Eye (tissue), 1 donor: ENCODE measurements at places on chromosomes 1 and 21.

- DNase-seq, result peak; percentile 83
These were observed 953 bp downstream of the TRIM46 start for GRCh38 chr1:155174324-155175280.

DNA sequence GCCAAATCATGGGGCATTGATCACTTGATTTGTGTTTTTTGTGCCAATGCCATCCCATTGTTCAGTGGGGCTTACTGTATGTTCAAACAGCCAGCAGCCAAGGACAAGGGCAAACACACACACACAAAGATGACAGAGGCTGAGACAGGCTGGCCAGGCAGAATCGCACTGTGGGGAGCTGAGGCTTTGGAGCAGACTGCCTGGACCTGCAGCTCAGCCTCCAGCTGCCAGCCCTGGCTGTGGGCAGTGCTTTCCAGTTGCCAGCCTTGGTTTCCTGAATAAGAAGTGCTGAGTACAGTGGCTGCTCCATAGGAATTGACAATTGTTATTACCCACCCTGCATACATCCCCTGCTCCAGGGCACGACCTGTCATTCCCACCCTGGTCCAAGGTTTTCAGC lies 16.9 kb upstream of the PCP4 start:
- DNase-seq, result no peak

GRCh38 chr1:1960480-1961196 lies 41.6 kb upstream of the TMEM52 start:
- no peak for DNase-seq

- DNase-seq, result peak; percentile 6
These were observed 58.9 kb upstream of the NEK2 start for GRCh38 chr1:211734359-211734758.

GRCh38 chr1:167184081-167184480 lies 36.6 kb upstream of the POU2F1 start:
- no peak for DNase-seq

DNA sequence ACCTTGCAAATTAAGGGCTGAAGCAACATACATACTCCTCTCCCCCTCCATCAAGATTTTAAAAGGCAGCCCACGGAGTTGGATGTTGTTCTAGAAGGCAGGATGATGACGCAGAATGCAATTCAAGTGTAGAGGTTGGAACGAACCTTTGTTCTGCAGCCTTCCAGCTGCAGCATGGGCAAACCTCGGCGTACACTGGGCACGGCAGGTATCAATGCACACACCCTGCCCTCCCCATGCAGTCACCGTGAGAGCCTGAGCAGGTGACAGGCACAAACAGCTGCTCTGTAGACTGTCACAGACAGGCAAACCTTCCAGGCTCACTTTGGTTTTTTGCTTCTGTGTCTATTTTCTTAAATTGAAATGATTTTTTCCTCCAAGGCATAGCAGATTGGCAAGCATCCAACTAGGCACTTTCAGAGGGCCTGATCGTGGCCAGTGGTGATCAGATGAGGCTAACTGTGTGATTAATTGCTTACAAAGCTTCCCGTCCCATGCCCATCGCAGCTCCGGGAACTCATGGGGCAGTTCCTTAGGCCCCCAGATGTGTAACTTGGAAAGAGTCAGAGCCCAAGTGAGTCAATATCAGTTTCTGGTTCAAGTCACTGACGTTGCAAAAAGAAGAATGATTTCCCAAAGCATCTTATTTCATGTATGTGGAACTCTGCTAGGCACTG lies 82.3 kb downstream of the ITPKB start:
- no peak for DNase-seq

- peak; percentile 56 for DNase-seq
These were observed 315.0 kb downstream of the TGFB2 start for GRCh38 chr1:218659911-218660677.

- DNase-seq, result no peak
These were observed 22.0 kb downstream of the CNST start for GRCh38 chr1:246588159-246588721.

- no peak for DNase-seq
These were observed 28.4 kb downstream of the VTCN1 start for GRCh38 chr1:117182319-117182718.

DNA sequence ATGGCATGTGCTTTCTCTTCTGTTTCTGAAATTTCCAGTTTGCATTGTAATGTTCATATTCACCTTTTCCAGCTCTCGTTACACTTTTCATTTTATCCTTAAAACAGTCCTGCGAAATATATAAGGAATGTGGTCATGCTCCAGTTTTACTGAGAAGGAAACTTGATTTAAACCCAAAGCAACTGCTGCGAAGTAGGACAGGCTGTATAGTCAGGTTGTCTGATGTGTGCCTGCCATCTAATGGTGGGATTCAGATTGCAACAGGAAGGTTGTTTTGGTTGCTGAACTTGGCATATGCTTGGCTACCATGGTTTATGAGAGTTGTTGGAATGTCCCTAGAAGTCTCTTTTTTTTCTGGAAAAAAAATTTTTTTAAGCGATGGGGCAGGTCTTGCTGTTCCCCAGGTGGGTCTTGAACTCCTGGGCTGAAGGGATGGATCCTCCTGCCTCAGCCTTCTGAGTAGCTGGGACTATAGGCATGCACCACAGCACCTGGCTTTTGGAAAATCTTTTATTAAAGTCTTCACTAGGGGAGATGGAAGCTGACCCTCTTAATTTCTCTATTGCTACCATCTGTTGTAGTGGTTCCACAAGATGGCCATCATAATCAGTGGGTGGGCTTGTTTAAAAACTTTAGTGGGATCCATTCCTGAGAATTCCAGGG lies 86.9 kb downstream of the UCK2 start:
- peak; percentile 93 for DNase-seq

DNA sequence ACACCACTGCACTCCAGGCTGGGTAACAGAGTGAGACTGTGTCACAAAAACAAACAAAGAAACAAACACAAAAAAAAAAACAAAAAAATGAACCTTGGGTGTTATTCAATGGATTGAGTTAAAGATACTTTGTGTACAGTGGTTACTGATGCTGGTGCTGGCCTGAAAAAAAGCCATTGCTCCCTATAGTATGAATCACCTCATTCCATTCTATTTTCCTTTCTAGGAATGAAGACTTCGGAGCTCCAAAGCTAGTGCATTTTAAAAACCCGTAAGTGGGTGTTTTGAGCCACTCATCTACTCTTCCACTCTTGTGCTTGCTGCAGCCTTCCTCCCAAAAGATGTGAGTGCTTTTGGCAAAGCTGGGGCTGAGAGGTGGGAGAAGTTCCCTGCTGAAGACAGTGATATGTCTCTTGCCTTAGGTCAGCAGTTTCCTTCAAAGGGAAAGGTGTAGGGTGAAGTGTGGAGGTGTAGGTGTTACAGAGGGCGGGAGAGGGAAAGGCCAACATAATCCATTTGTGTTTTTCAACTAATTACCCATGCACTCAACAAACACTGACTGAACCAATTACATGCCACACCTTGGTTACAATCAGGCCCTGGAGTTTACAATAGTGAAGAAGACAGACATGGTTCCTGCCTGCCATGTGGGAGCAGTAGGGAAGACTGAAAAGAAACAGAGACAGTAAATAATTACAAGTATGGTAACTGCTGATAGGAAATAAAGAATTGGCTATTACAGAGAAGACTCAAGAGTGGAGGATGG lies 55.0 kb upstream of the SERBP1 start:
- DNase-seq, result no peak

DNA sequence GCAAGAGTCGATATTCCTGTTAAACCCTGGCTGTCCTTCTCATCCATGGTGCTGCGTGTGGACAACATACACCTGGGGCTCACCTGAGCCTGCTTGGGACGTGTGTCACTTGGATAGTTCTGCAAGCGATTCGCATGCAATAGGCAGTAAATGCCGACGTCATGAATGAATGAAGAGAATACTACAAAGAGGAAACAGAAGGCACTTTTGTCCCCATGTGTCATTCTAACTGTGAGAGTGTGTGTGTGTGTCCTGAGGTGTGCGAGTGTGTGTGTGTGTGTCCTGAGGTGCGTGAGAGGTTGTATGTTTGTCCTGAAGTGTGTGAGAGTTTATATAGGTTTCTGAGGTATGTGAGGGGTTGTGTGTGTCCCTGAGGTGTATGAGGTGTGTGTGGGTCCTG lies 647 bp upstream of the TCP10L start:
- DNase-seq, result no peak

DNA sequence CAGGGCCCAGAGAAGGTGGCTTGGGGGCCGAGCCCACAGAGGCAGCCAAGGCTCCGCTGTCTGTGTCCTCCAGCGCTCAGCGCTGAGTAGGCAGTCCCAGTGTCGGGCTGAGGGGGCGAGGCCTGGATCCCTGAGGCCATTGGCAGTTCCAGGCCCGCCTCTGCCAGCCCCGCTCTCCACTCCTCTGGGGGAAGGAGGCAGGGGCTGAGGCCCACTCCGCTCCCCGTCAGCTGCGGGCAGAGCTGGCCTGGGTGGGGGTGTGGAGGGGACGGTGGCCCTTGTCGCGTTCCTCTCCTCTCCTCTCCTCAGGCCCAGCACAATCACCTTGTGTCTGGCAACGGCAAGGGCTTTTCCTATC lies 132.8 kb downstream of the CASZ1 start:
- peak; percentile 91 for DNase-seq

- DNase-seq, result no peak
These were observed 17.1 kb upstream of the KIF1B start for GRCh38 chr1:10193288-10193687.

DNA sequence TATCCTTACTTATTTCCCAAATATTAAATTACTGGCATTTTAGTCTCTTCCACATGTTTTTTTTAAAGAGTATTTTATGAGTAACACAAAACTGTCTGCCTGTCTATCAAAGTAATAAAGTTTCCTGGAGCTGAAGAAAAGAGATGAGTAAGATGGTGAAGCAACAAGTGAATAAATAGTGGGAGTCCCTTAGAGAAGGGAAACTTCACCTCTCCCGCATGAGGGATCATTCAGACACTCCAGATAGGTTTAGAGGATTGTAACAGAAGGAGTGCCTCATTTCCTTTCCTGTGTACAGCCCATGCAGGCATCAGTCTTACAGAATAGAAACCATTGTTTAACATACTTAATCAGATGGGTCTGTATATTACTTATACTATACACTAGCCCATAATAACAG lies 205.7 kb downstream of the USP25 start:
- no peak for DNase-seq

DNA sequence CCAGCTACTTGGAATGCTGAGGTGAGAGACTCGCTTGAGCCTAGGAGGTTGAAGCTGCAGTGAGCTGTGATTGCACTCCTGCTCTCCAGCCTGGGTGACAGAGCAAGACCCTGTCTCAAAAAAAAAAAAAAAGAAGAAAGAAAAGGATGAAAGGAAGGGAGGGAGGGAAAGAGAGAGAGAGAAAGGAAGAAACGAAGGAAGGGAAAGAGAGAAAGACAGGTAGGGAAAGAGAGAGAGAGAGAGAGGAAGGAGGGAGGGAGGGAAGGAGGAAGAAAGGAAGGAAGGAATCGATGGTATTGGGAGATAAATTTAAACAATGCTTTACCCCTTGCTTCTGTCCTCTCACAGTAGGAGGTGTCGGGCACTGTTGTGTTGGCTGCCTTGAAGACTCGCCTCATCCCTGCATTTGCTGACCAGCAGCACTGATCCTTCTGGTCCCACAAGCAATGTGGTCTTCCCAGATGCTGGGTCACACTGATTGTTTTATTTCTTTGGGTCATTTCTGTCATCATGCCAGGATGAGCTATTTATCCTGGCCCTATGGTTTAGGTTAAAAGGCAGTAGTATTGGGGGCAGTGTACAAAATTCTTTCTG lies 30.9 kb downstream of the GPR137B start:
- no peak for DNase-seq

GRCh38 chr1:205449750-205450443 lies 5.9 kb downstream of the BLACAT1 start:
- DNase-seq, result peak; percentile 57

GRCh38 chr1:153563991-153564390 lies 1.7 kb downstream of the S100A2 start:
- no peak for DNase-seq

GRCh38 chr1:180366371-180367068 lies 135.9 kb downstream of the ACBD6 start:
- DNase-seq, result no peak

DNA sequence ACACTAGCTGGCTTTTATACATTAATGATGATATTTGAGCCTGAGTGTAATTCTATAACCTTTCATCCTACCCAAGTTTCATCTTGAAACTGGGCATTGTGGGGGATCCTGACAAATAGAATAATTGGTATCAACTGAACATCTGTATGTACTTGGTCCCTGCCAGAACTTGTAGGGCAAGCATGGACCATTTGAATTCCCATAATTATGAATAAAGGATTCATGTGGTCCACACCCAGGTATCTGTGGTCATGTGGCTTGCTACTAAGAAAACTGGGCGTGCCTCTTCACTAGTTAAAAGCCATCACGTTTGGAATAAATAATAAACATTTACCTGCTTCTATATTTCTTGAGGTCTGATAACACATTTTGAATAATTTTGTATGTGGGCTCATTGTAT lies 20.6 kb upstream of the VTCN1 start:
- DNase-seq, result no peak

- no peak for DNase-seq
These were observed 69.5 kb downstream of the TMPRSS15 start for GRCh38 chr21:18334066-18334465.

DNA sequence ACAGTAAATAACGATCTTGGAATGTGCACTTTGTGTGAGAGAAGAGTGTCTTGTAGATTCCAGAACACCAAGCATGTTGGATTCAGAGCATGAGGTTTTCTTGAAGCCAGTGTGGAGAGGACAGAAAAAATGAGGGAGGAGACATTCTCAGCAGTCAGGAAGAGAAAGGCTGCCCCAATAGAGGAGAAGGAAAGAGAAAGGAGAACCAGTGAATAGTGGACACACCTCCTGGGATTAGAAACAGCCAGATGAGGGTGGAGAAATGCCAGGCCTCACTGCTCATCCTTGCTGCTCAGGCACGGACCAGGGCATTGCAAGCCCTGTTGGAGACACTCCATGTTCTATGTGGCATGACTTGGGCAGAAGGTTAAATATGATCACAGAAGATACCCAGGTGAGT lies 69.0 kb upstream of the KAZN start:
- no peak for DNase-seq

DNA sequence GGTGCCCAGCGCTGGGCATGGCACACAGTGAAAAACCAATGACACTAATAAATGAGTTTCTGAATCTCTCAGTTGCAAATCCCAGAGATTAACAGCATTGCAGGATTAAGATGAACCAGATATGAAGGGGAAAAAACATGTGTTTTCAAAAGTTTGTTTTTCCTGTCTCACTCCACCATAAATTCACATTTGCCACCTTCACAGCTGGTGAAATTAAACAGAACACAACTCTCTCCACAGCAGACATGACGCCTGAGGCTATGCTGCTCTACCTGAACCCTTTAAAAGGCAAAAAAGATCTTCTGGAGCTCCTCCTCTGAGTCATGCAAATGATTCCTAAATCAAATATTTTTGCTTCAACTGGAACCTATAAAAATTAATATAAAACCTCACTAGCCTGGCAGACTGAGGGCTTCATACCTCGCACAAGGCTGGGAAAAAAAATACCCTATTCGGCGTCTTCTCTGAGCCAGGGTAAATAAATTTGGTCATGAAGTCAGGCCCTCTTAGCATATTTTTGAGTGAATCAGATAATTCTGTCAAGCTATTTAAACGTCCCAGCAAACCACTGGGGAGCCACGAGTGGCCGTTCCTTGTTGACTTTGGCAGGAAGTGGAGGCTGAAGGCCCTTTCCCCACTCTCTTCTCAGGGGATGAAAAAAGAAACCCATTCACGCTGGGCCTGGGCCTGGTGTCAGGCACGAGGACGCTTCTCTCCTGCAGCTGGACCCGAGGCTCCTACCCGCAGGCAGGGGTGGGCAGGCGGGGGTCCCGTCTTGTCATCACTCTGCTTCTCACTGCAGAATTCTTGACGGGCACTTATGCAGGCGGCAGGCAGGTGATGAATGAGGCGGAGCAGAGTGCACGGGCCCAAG lies 53.0 kb downstream of the DMRTB1 start:
- DNase-seq, result peak; percentile 48

- no peak for DNase-seq
These were observed 64.3 kb downstream of the ANKRD13C start for GRCh38 chr1:70290218-70290617.
